ENCODE measurements at places on chromosomes 2 and 18.

- DNase-seq = peak; percentile 28
These were observed 183.3 kb downstream of the ASXL3 start for GRCh38 chr18:33761363-33761762.

- DNase-seq = no peak
These were observed 24.8 kb downstream of the LYPD1 start for GRCh38 chr2:132645176-132645575.

DNA sequence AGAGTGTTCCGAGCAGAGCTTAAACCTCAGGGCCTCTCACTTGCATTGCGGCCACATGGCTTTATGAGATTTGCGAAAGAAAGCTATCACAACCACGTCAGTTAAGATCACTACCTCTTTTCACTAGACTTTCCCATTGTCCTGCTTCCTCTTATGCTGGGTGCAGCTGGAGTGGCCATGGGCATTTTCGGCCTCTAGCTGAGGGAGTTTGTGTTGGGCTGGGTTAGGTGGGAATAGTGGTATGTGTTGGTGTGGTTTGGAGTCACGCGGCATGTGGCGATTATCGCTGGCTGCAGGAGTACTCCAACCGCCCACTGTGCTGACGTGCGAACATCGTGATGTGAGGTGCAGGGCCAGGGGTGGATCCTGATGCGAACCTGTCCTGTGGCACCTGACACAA, 27.1 kb downstream of the RALB start:
- no peak for DNase-seq

DNA sequence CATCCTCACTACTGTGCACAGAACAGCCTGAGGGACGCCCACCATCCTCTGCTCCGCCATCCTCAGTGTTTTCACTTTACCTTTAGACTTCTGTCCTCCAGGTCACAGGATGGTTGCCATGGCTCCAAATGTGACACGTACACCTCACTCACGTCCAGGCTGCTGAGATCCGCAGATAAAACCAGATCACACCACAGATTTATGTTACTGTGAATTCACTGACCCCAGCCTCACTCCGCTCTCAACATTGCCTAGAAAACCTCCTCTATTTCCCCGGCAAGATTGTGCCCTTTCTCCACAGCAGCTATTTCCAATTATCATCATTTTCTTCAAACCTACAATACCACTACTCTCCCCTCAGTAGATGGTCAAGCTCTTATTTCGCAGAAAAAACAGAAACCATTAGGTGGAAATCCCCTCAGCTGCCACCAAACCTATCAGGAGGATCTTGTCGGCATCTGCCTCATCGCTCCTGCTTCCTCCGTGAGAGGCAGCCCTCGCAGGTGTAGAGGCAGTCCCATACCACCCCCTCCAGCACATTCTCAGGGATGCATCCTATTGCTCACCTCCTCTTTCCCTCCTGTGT, 49.8 kb upstream of the SLC1A4 start:
- no peak for DNase-seq

GRCh38 chr2:105640246-105640645, 104.5 kb upstream of the NCK2 start:
- no peak for DNase-seq

DNA sequence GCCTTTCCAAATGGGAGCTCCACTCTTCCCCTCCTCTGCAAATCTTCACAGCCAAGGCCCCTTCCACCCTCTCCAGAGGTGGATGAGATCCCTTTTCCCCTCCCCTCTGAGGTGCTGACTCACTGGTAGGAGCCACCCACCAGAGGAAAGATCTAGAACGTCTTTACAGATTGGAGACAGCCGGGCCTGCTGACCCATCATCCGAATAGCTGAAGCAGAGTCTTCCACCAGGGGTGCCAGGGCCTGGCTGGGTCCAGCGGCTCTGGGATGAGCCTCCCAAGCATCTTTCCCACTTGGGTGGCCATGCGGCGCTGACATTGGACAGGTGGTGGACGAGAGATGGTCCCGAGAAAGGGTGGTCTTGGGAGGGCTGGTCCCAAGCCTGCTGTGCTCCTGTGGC, 9.0 kb downstream of the ERFE start:
- DNase-seq = peak; percentile 43

GRCh38 chr2:172861098-172861497, 125.5 kb downstream of the RAPGEF4 start:
- no peak for DNase-seq

DNA sequence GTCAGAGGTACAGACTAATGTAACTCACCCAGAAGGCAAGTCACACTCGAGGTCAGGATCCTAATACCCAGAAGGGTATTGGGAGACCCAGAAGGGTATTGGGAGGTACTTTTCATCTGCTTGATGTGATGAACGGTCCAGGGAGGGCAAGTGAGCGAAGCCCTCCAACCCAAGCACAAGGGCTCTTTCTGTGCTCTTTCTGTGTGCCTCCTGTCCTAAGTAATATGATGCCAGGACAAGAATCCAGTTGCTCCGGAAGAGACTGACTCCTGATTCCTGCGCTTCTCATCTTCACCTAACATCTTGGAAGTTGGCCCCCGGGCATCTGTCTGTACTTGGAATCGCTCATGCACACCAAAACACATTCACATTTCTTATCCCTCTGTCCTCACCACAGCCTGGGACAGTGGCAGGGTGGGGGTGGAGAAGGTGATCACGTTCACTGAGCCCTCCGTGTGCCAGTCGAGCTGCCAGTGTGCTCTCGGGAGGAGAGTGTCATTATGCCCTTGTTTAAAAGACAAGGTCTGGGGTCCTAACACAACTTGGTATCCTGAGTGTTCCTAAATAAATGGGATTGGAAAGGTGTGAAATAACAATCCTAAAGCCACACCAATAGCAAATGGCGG, 17.1 kb downstream of the GYPC start:
- DNase-seq = no peak

- DNase-seq = no peak
These were observed 298.0 kb upstream of the SOX11 start for GRCh38 chr2:5394223-5394622.

DNA sequence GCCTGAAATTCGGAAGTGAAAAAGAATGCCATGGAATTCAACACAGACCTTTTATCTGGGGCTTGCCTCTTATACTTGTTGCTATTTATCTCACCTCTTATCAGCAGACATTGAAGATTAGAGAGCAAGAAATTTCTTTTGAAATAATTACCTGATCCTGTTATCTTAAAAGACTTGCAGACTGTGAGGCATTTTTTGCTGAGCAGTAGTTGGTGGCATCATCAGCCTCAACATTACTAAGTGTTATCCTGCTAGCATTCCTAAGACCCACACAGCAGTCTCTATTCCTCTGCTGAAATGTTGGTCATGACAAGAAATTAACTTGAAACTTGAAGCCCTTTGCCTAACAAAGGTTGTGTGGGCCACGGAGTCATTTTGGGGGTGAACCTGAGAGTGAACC, 186.5 kb downstream of the TRIB2 start:
- DNase-seq = peak; percentile 44

GRCh38 chr18:55779691-55780585, 191.9 kb upstream of the TCF4 start:
- peak; percentile 30 for DNase-seq

DNA sequence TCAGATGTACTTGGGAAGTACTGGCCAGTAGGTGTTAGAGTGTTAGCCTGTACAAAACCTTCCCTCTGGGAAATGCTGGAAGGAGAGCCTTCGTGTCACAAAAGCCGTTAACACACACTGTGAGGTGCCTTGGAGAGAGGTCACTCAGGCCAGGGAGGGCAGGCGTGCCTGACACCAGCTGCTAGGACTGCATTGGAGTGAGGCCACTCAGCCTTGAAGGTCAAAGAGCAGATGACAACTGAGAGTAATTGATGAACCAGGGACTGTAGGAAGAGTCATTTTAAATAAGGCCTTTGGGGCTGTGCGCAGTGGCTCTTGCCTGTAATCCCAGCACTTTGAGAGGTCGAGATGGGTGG, 45.4 kb downstream of the ASAP2 start:
- no peak for DNase-seq

DNA sequence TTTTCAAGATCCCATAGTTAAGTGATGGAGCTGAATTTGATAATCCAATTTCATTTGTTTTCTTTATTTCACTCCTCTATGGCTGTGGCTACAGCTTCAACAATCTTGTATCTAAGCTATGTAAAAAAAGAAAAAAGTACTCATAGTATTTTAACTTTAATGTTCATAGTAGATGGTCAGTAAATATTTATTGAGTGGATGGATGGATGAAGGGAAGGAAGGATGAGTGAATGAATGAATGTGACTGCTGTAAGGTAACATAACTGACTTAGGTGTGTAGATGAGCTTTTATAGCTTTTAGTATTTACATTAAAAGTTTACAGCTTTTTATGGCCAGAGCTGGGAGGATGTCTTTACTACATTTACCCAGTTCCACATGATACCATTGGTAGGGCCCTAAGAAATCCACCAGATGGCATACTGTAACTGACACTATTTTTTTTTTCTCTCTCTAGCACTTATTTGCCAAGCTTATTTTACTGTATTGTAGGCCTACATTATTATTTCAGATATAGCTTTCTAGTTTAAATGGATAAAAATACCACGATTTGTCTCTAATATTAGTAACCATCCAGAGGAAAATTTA, 13.4 kb upstream of the HRH4 start:
- no peak for DNase-seq

DNA sequence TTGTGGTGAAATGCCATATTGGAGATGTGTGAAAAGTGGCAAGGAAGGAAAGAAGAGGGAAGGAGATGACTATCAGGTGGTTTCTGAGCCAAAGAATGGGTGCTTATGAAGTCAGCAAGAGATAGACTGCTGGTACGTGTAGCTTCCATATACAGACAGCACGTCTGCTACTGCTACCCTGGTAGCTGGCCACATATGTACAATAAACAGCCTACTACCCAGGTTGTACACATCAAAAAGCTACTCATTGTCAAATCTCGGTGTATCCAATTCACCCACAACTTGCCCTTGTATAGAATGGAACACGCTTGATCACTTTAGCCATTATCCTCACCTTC, 761.8 kb downstream of the LRRTM4 start:
- DNase-seq = no peak

DNA sequence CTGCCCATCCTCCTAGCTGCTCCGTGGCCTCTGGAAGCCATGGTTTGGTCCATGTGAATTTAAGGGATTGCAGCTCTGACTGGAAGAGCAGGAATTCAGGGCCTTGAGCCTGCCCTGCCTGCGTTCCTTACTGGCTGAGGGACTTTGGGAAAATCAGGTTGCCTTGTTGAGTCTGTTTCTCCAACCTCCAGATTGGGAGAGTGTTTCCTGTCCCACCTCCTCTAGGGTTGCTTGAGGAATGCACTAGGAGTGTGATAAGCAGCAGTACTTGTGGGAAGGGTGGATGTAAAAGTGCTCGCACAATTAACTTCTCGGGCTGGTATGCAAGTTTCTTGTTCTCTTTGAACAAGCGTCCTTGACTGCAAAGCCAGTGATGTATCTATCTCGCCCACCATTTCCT, 84.4 kb upstream of the YWHAQ start:
- DNase-seq = no peak

- DNase-seq = no peak
These were observed 8.3 kb downstream of the OSR1 start for GRCh38 chr2:19349911-19350677.

DNA sequence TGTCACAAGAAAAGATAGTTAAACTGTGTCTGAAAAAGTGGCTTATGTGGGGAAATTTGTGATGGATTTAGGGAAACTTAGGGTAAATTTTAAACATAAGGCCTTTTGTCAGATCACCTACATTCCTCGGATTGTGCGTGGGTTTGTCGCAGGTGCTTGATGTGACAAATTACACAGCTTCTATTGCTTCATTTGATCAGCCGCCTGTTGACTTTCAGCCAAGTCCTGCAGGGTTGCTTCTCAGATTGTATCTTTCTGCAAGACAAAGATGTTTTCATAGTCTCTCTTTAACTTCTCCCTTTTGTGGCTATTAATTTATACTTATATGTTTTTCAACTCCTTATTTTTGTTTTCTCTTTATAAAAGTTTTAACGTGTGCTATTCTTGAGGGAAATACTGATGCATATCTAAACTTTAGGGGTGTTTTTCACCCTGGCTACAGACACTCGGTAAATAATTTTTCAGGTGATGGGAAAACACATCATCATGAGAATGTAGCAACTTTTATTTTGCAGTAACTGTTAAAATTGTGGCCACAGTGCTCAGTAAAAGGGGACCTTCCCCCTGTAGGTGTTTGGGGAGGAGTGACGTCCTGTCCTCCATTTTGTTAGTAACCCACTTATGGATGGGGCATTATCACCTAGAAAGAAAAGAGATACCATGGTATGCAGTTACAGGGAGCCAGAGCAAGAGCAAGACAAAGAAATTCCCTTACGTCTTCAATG, 31.4 kb downstream of the GALM start:
- DNase-seq = no peak

DNA sequence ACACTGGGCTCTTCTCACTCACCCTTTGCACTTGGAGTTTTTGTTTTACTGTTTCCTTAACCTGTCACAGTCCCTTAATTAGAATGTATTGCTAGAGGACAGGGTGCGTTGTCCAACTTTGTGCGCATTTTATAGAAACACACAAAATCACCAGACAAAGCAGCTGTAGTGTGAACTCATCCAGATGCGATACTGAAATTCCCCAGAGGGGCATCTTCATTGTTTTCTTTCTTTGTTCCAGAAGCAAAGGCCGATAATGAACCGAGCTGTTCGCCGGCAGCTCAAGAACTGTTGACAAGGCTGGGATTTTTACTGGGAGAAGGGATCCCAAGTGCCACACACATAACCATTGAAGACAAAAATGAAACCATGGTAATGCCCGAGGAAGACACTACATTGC, 137.6 kb downstream of the WDSUB1 start:
- DNase-seq = no peak

DNA sequence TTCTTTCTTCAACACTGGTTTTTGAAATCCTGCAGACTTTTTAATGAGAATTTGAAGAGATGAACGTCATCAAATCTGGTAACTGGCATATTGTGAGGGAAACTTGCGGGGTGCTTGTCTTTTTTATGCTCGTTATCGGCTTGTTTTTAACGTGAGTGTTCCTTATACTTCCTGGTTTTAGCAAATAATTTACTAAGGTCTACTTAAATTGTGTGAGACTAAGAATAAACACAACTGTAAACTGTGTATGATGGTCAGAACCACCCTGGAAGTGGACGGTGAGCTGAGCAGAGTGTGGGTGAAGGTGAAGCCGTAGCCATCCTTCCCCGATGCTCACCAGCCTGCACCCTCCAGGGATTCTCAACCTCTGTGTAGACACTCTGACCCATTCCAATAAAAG, 82.3 kb upstream of the CDC42EP3 start:
- no peak for DNase-seq

GRCh38 chr2:236641051-236641726, 71.6 kb downstream of the ACKR3 start:
- no peak for DNase-seq

GRCh38 chr2:60260639-60261296, 292.7 kb downstream of the BCL11A start:
- no peak for DNase-seq
